ENCODE measurements at places on chromosomes 7 and 10.

- DNase-seq, result no peak
Measured at GRCh38 chr10:48806342-48806741, 121.7 kb downstream of the WDFY4 start.

- peak; percentile 86 for DNase-seq
Measured at GRCh38 chr10:29266641-29267040, 22.2 kb upstream of the LYZL1 start.

DNA sequence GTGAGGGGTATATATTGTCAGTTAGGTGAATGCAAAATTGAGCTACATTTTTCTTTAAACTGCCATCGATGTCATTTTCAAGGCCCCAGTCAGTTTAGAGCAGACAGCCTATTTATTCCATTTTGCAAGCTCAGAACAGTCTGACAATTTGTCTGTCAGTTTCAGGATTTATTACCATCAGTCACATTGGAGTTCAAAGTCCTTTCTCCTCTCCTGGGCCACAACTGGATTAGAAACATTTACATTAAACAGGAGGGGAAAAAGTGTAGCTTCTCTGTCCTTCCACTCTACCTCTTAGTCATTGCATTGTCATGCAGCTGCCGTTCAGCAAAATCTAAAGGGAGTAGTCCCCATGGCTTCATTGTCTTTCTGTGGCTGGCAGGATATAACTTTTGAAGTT is 3.5 kb upstream of the GHITM start:
- no peak for DNase-seq

GRCh38 chr7:66537876-66538275 is 90.8 kb upstream of the KCTD7 start:
- DNase-seq, result no peak

GRCh38 chr10:23702977-23703414 is 264.1 kb downstream of the OTUD1 start:
- peak; percentile 77 for DNase-seq
